ENCODE measurements at places on chromosomes 16 and 17.

- no peak for DNase-seq
- H3K4me3 ChIP-seq = no peak overlapping the region
- H3K27me3 ChIP-seq = no peaks in the 10 kb centered on the region
- H3K4me1 ChIP-seq = peaks cover 5% of the 10 kb centered on the region
- no peak overlapping the region for H3K27ac ChIP-seq
- H3K36me3 ChIP-seq = peaks cover 25% of the 10 kb centered on the region
Observed at GRCh38 chr17:72826602-72827001, 265.9 kb downstream of the SLC39A11 start.

- no peak overlapping the region for H3K4me3 ChIP-seq
- H3K36me3 ChIP-seq = no peaks in the 10 kb centered on the region
- H3K27ac ChIP-seq = no peak overlapping the region
- DNase-seq = no peak
- no peaks in the 10 kb centered on the region for H3K4me1 ChIP-seq
Observed at GRCh38 chr17:34314279-34314678, 5.0 kb upstream of the CCL8 start.

- no peak overlapping the region for H3K27ac ChIP-seq
- peaks cover 3% of the 10 kb centered on the region for H3K27me3 ChIP-seq
- no peak for DNase-seq
- H3K4me3 ChIP-seq = no peak overlapping the region
Observed at GRCh38 chr16:24499193-24499814, 40.1 kb upstream of the RBBP6 start.

DNA sequence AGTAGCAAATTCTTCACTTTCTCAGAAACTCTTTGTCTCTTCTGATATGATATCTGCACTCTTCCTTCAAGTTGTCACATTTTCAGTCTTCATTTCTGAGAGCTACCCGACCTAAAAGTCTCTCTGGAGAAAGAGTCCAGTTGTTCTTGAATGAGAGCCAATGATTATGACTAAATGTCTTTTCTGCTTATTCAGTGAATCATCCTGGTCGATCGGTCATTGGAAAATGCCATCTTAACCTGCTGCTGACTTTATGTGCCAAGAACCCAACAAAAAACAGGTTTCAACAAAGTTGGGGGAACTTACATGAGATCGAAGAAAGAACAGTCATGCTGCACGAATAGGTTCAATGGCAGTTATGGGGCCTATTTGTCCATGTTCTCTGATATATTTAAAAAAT, 15.9 kb downstream of the SOX9 start:
- no peak overlapping the region for H3K27ac ChIP-seq
- no peak for DNase-seq
- no peaks in the 10 kb centered on the region for H3K27me3 ChIP-seq
- no peaks in the 10 kb centered on the region for H3K4me1 ChIP-seq
- H3K4me3 ChIP-seq = no peak overlapping the region
- H3K36me3 ChIP-seq = no peaks in the 10 kb centered on the region

DNA sequence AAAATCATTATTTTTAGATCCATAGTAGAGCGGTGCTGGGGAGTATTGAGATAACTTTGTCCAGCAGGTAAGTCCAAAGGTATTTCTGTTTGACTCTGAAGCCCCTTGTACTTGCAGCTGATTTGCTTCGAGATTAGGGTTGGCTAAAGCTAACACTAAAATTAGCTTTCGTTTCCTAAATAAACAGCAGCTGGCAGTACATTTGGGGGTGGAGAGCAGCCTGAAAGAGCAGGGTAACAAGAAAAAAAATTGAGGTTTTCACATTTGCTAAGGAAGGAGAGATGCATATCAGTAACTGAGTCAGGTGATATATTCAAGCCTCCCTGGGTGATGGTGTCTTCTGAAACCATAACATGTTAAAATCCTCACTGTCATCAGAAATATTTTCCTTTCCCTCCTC, 37.4 kb upstream of the TMC5 start:
- DNase-seq = peak; percentile 30
- peak overlapping the region; percentile 78 for H3K27ac ChIP-seq
- no peaks in the 10 kb centered on the region for H3K36me3 ChIP-seq
- peaks cover 48% of the 10 kb centered on the region for H3K4me1 ChIP-seq
- no peak overlapping the region for H3K4me3 ChIP-seq

DNA sequence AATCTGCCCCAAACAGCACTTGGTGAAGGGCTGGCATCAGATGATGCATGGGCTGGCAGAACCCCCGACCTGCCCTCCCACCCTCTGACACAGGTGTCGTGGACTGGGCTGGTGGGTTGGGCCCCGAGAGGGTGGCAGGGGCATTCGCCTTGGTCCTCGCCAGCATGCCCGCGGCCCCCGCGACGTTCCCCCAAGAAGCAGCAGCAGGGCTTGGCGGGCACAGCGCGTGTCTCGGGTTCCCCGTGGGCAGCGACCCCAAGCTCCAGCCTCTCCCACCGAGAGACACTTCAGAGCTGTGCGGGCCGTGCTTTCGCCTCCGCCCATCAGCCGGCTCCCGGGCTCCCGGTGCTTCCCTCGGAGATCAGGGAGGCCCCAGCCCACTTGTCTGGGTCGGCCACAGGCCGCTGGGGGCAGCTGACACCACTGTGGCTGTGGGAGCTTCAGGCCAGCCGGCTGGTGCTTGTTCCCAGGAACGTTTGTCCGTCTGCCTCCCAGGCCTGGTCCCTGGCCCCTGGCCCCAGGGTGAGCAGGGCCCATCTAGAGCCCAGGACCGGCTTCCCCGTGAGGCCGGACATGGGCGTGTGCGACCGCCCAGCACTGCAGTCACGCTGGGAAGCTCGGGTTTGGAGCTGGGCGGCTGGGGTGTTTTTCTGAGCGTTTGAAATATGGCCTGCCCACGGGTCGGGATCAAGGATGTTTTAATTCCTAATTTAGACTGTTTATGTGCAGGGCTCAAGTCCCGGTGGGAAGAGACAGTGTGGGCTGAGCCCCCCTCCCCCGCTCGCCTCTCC, 16.6 kb downstream of the CACNA1H start:
- H3K27ac ChIP-seq = no peak overlapping the region
- no peaks in the 10 kb centered on the region for H3K36me3 ChIP-seq
- H3K4me3 ChIP-seq = no peak overlapping the region
- H3K27me3 ChIP-seq = no peaks in the 10 kb centered on the region

DNA sequence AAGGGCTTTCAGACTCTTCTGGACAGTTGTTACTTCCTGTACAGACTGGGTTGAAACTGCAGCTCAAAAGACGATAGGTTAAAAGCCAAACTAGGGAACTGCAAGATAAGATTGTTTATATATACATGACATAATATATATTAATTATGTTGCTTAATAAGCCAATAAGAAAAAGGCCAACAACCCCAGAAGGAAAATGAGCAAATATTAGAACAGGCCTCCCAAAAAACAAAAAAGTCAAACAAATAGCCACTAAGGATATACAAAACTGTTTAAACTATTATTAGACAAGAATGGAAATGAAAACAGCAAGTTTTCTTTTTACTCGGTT, 495 bp upstream of the CMTR2 start:
- peaks cover 37% of the 10 kb centered on the region for H3K36me3 ChIP-seq
- no peak for DNase-seq
- H3K27ac ChIP-seq = peak overlapping the region; percentile 84
- H3K27me3 ChIP-seq = peaks cover 13% of the 10 kb centered on the region

DNA sequence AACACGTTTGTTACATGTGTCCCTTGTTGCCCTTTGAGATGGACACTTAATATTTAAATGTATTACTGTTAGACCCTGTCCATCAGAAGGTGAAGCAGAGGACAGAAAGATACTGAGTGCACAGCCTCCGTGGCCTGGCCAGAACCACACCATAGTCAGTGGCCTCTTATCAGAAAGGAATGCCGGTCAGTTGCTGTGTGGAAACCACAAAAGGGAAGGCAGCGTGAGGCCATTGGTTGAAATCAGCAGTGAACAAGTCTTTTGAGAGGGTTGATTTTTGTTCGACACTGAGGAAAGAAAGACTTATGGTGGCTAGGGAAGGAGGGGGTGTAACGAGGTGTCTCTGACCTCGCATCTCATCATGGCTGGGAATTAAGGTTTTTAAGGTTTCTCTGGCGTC, 85.4 kb upstream of the CLEC18A start:
- no peaks in the 10 kb centered on the region for H3K27me3 ChIP-seq
- no peak for DNase-seq
- peaks cover 2% of the 10 kb centered on the region for H3K4me1 ChIP-seq
- peaks cover 4% of the 10 kb centered on the region for H3K36me3 ChIP-seq
- no peak overlapping the region for H3K27ac ChIP-seq
- no peak overlapping the region for H3K4me3 ChIP-seq

DNA sequence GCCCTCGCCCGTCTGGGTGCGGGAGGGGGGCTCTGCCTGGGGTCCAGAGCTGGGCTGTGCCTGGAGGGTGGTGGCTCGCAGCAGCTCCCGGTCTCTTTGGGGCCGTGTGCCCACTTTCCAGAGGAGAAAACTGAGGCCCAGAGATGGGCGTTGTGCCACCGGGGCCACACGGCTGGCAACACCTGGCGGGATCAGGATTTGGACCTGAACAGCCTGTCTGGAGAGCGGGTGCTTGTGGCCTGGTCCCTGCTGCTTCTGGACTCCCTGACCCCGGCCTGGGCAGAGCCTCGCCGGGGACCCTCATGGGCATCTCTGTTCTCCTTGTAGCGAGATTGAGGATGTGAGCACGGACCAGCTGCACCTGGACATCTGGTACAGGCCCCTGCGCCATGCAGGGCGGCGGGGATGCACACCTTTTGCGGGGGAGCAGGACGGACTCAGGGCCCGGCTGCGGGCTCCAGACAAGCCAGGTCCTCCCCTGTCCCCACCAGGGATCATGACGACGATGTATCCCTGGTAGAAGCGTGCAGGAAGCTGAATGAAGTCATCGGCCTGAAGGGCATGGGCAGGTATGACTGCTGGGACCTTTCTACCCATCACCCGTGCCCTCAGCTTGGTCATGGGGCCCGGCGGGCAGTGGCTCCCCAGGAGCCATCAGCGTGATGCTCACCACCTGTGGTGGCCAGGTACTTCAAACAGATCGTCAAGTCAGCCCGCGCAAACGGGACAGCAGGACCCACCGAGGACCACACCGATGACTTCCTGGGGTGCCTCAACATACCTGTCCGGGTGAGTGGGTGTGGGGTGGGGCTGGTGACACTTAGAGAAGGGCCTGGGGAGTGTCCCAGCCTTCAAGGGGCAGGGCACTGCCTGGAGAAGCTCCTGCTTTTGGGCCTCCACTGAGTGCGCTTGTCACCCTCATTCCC, 8.3 kb downstream of the BAIAP3 start:
- H3K4me3 ChIP-seq = no peak overlapping the region
- no peak for DNase-seq
- H3K27me3 ChIP-seq = no peaks in the 10 kb centered on the region
- no peak overlapping the region for H3K27ac ChIP-seq

- H3K4me1 ChIP-seq = no peaks in the 10 kb centered on the region
- H3K36me3 ChIP-seq = no peaks in the 10 kb centered on the region
- H3K4me3 ChIP-seq = no peak overlapping the region
- H3K27ac ChIP-seq = no peak overlapping the region
- peaks cover 6% of the 10 kb centered on the region for H3K27me3 ChIP-seq
Observed at GRCh38 chr17:33945646-33946546, 309.2 kb upstream of the CCL2 start.

DNA sequence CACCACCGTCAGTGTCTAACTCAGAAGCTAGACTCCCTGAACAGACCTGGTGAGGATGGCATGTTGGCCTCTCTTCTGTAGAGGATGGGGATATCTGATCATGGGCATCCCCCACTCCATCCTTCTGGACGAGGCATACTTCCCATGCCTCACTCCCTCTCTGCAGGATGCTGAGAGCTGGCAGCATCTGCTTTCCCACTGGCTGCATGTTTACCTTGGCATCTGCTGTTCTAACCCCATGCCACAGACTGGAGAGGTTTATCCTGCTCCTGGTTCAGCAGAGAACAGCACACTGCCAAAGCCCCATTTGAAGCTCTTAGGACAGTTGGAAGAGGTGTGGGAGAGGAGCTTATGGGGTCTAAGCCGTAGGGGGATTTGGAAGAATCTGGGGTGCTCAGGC, 46.0 kb downstream of the YPEL2 start:
- peaks cover 47% of the 10 kb centered on the region for H3K4me1 ChIP-seq
- no peak overlapping the region for H3K4me3 ChIP-seq
- H3K36me3 ChIP-seq = peaks cover 9% of the 10 kb centered on the region
- no peak for DNase-seq
- H3K27ac ChIP-seq = no peak overlapping the region

DNA sequence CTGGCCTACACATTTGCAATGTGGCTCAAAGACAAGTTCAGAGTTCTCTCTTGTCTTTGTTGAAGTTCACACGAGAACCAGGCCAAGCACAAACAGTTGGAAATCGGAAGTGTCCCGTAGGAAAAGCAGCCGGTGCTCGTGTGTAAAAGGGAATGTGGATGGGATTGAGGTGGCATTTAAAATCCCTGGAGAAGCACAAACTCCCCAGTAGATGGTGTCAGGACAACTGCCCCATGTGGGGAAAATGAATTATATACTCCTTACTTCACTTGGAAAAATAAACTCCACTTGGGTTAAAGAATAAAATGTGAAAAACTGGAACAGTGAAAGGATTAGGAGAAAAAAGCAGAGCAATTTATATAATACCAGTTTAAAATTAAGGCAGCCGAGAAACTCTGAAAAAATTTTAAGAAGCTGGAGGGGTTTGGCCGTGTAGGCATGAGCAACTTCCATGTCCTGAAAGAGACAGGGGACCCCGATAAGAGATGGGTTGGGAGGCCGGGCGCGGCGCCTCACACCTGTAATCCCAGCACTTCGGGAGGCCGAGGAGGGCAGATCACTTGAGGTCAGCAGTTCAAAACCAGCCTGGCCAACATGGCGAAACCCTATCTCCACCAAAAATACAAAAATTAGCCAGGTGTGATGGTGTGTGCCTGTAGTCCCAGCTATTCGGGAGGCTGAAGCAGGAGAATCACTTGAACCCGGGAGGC, 28.1 kb downstream of the CBFA2T3 start:
- H3K4me3 ChIP-seq = no peak overlapping the region
- peaks cover 8% of the 10 kb centered on the region for H3K27me3 ChIP-seq
- no peaks in the 10 kb centered on the region for H3K4me1 ChIP-seq
- H3K36me3 ChIP-seq = no peaks in the 10 kb centered on the region

- peaks cover 29% of the 10 kb centered on the region for H3K36me3 ChIP-seq
- no peak overlapping the region for H3K27ac ChIP-seq
- no peak overlapping the region for H3K4me3 ChIP-seq
- peaks cover 39% of the 10 kb centered on the region for H3K27me3 ChIP-seq
- no peak for DNase-seq
Observed at GRCh38 chr17:7703584-7704479, 1.2 kb upstream of the EFNB3 start.

DNA sequence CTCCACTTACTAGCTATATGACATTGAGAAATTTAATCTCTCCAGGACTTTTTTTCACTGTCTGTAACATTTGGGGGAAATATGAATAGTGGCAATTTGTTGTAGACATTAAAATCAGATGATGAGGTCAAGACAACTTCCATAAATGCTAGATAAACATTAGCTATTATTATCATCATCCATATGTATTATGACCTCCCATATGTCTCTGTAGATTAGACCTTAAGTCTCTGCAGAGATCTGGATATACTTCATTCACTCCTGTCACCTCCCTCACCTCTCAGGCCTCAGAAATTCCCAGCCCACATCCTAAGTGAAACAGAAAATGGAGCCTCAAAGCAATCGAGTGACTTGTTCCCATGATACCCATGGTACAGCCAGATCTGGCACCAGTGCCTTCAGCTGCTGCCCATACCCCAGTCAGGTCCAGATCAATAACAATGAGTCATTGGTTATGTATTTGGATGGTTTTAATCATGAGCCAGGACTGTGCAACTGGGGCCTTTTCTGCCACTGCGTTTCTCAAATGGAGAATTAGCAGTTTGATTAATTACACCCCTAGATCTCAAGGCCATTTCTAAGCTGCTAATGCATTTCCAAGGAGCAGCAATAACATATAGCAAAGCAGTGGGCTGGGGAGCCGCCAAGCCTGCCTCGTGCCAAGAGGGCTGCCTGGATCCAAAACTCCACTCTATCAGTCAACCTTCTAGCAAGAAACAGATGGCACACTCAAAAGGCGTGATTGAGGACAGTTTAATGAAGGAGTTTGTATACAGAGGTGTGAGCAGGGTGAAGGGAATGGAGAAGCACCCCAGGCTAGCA, 2.6 kb upstream of the FDXR start:
- peaks cover 3% of the 10 kb centered on the region for H3K27me3 ChIP-seq
- peaks cover 4% of the 10 kb centered on the region for H3K36me3 ChIP-seq
- no peak overlapping the region for H3K27ac ChIP-seq
- H3K4me1 ChIP-seq = peaks cover 17% of the 10 kb centered on the region
